ENCODE measurements at places on chromosomes 4 and X. TPM values are rescaled to one million over a fixed set of nuclear protein-coding genes. Genes with fewer than 3 reads are reported as not detected.

Gene FGF5
- total RNA-seq, result not detected

Gene CT55
- not detected for total RNA-seq

Gene SMIM10L2A
- total RNA-seq, result 3.5 TPM

Gene FAM13A
- total RNA-seq, result 50.6 TPM

Gene MAP7D2
- 0.88 TPM for total RNA-seq

Gene MGARP
- total RNA-seq, result 0.29 TPM

Gene AMBN
- total RNA-seq, result not detected

Gene SERPINA7
- total RNA-seq, result not detected

Gene TMEM156
- 0.41 TPM for total RNA-seq

Gene SATL1
- 0.48 TPM for total RNA-seq

Gene SLC25A53
- not detected for total RNA-seq

DNA sequence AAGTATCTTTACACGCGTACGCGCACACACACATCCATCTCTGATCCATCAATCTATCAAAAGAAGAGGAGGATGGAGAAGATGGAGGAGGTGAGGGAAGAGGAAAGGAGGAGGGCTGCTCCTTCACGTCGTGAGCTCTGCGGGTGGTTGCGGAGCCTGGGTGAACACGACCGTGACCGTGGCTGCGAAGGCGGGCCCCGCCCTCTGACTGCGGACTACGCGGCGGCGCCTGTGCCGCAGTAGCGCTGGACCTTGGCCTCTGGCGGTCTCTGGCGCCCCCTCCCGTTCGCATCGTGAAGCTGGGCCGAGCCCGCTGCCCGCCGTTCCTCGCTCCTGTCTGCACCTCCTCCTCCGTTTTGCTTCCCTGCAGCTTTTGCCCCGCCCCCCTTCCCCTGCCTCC is 37.7 kb upstream of the ARAF start:
- no peaks in the 10 kb centered on the region for H3K4me1 ChIP-seq
- no peaks in the 10 kb centered on the region for H3K27me3 ChIP-seq
- no peaks in the 10 kb centered on the region for H3K36me3 ChIP-seq
- H3K4me3 ChIP-seq, result peak overlapping the region; percentile 34
- peak; percentile 84 for DNase-seq

DNA sequence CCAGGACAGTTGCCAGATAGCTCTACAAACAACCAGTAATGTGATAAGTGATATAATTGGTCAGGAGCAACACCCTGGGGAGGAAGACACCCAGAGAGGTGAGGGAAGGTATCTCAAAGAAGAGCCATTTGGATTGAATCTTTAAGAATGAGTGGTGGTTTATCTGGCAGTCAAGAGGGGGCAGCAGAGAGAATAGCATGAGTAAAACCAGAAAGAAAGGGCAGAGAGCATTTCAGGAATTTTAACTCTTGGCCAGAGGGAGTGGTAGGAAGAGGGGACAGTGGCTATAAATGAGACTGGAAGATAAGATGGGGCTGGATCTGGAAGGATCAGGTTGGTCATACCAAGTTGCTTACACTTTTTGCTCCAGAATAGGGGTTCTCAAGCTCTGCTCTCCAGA is 5.9 kb upstream of the SEPTIN6 start:
- H3K27ac ChIP-seq, result no peak overlapping the region
- no peaks in the 10 kb centered on the region for H3K4me1 ChIP-seq
- H3K27me3 ChIP-seq, result no peaks in the 10 kb centered on the region
- H3K36me3 ChIP-seq, result no peaks in the 10 kb centered on the region
- DNase-seq, result no peak

- no peaks in the 10 kb centered on the region for H3K4me1 ChIP-seq
- H3K36me3 ChIP-seq, result no peaks in the 10 kb centered on the region
- H3K4me3 ChIP-seq, result no peak overlapping the region
- DNase-seq, result no peak
- H3K27me3 ChIP-seq, result no peaks in the 10 kb centered on the region
Measured at GRCh38 chr4:138307319-138307718, 65.2 kb upstream of the SLC7A11 start.

GRCh38 chrX:68895778-68896177 is 67.0 kb downstream of the EFNB1 start:
- H3K4me3 ChIP-seq, result no peak overlapping the region
- no peaks in the 10 kb centered on the region for H3K36me3 ChIP-seq
- H3K4me1 ChIP-seq, result no peaks in the 10 kb centered on the region
- DNase-seq, result no peak
- peak overlapping the region; percentile 80 for H3K27ac ChIP-seq

DNA sequence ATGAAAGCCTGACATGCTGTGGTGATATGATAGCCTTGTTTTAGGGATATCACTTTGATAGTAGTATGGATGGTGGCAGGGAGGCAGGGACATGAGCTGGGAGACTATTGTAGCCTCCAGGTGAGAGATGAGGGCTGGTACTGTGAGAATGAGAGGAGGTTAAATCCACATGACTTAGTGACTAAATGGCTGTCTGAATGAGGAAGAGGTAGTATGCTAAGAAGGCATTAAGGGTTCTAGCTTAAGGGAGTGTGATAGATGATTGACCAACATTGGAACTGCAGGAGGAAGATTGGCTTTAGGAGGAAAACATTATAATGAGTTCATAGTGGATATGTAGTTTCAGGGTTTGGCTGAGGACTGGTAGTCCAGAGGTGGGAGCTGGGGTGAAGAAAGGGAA is 195.0 kb upstream of the ANK2 start:
- no peaks in the 10 kb centered on the region for H3K36me3 ChIP-seq
- H3K27me3 ChIP-seq, result no peaks in the 10 kb centered on the region
- DNase-seq, result no peak
- H3K4me1 ChIP-seq, result no peaks in the 10 kb centered on the region

- H3K27ac ChIP-seq, result no peak overlapping the region
- no peak overlapping the region for H3K4me3 ChIP-seq
- no peaks in the 10 kb centered on the region for H3K4me1 ChIP-seq
- no peaks in the 10 kb centered on the region for H3K27me3 ChIP-seq
- no peak for DNase-seq
- H3K36me3 ChIP-seq, result no peaks in the 10 kb centered on the region
Measured at GRCh38 chrX:42290608-42291007, 367.3 kb upstream of the CASK start.

DNA sequence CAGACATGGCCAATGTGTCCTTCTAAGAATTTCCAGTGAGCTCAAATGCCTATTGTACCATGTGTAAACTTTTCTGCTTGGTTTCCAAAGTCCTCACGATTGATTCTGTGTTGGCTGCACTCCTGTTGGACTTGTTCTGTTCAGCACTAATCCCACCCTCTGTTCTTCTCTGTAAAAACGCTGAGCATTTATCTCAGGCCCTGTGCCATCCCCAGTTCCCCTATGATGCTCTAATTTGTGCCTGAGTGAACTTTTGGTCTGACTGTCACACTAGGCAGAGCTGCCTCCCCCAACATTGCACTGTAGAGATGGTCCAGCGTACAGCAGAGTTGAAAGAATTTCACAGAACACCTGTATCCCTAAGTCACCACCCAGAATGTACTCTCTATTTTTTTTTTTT is 76.1 kb upstream of the STS start:
- H3K4me3 ChIP-seq, result no peak overlapping the region
- no peak for DNase-seq
- H3K4me1 ChIP-seq, result no peaks in the 10 kb centered on the region

GRCh38 chr4:142406499-142406835 is 439.6 kb downstream of the INPP4B start:
- no peaks in the 10 kb centered on the region for H3K27me3 ChIP-seq
- no peak overlapping the region for H3K4me3 ChIP-seq
- H3K4me1 ChIP-seq, result no peaks in the 10 kb centered on the region
- peak overlapping the region; percentile 2 for H3K27ac ChIP-seq

GRCh38 chr4:89253311-89253710 is 54.3 kb downstream of the GPRIN3 start:
- H3K4me3 ChIP-seq, result no peak overlapping the region
- no peaks in the 10 kb centered on the region for H3K27me3 ChIP-seq
- H3K27ac ChIP-seq, result no peak overlapping the region
- DNase-seq, result no peak

GRCh38 chrX:120365320-120365719 is 3.4 kb downstream of the ATP1B4 start:
- H3K27me3 ChIP-seq, result no peaks in the 10 kb centered on the region
- peak; percentile 15 for DNase-seq
- H3K4me3 ChIP-seq, result no peak overlapping the region
- no peaks in the 10 kb centered on the region for H3K4me1 ChIP-seq

GRCh38 chr4:18735740-18736268 is 714.2 kb upstream of the LCORL start:
- DNase-seq, result no peak
- no peak overlapping the region for H3K4me3 ChIP-seq

- no peaks in the 10 kb centered on the region for H3K4me1 ChIP-seq
- H3K27ac ChIP-seq, result peak overlapping the region; percentile 79
- H3K27me3 ChIP-seq, result no peaks in the 10 kb centered on the region
- no peaks in the 10 kb centered on the region for H3K36me3 ChIP-seq
Measured at GRCh38 chr4:13918991-13919441, 291.5 kb upstream of the BOD1L1 start.

DNA sequence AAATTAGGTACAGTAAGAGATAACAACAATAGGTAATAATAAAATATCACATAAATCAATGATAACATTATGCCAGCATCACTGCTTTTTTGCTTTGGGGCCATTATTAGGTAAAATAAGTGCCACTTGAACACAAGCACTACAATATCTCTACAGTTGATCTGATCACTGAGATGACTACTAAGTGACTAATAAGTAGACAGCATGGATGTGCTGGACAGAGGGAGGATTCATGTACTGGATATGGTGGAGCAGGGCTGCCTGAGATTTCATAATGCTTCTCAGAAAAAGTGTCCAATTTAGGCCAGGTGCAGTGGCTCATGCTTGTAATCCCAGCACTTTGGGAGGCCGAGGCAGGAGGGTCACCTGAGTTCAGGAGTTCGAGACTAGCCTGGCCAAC is 137.8 kb upstream of the IL1RAPL2 start:
- no peak for DNase-seq
- H3K27me3 ChIP-seq, result no peaks in the 10 kb centered on the region
- no peaks in the 10 kb centered on the region for H3K4me1 ChIP-seq
- H3K27ac ChIP-seq, result no peak overlapping the region
- H3K36me3 ChIP-seq, result no peaks in the 10 kb centered on the region
- no peak overlapping the region for H3K4me3 ChIP-seq

GRCh38 chrX:20067709-20068561 is 48.8 kb downstream of the MAP7D2 start:
- no peaks in the 10 kb centered on the region for H3K36me3 ChIP-seq
- DNase-seq, result peak; percentile 88
- H3K4me1 ChIP-seq, result peaks cover 3% of the 10 kb centered on the region
- H3K27ac ChIP-seq, result peak overlapping the region; percentile 41
- H3K4me3 ChIP-seq, result no peak overlapping the region
- H3K27me3 ChIP-seq, result no peaks in the 10 kb centered on the region

DNA sequence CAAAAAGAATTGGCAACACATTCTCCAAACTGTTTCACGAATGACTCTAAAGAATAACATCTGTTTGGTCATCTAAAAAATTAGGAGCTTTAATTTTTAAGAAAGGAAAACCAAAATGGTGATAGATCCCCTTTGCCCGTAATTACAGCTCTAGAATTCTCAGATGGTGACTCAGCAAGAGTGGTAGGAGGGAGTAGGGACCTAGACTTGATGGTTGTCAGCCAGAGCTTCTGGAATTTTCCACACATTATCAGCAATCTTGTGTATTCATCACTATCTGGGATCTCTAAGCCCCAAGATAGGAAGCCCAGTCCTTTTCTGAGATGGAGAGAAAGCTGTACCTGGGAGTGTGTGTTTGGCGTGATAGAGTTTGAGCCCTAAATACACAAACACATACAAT is 103.9 kb upstream of the RAB40AL start:
- H3K4me3 ChIP-seq, result no peak overlapping the region
- H3K27me3 ChIP-seq, result no peaks in the 10 kb centered on the region
- no peak overlapping the region for H3K27ac ChIP-seq
- no peaks in the 10 kb centered on the region for H3K4me1 ChIP-seq

DNA sequence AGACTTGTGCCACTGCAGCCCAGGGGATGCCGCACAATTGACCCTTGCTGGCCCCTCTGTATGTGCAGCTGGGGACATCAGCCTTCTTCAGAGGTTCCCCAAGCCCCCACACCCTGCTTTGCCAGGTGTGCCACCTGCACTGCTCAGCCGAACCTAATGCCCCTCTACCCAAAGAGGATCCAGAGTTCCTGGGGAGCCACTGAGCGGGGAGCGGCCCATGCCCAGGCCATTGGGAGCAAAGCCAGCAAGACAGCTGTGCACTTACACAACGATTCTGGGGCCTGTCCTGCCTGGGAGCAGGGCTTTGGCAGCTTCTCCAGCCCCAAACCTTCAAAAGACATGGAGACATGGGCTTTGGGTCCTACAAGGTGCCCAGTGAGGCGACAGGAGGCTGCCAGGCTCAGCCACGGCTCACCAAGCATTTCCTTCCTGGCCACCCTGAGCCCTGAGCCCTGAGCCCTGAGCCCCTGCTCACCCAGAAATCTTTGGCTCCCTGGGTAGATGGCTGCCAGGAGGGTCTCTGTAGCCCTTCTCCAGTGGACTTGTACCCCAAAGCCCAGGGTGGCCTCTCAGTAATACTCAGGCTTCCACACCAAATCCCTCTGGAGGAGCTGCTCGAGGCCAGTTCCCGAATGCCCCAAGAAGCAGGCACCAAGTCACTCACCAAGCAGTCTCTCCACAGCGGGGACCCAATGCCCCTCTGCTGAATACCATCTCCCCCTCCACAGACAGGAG is 13.0 kb downstream of the PNMA6E start:
- no peak overlapping the region for H3K4me3 ChIP-seq
- H3K27me3 ChIP-seq, result no peaks in the 10 kb centered on the region
- H3K4me1 ChIP-seq, result no peaks in the 10 kb centered on the region
- H3K36me3 ChIP-seq, result no peaks in the 10 kb centered on the region
- H3K27ac ChIP-seq, result no peak overlapping the region
- DNase-seq, result no peak

DNA sequence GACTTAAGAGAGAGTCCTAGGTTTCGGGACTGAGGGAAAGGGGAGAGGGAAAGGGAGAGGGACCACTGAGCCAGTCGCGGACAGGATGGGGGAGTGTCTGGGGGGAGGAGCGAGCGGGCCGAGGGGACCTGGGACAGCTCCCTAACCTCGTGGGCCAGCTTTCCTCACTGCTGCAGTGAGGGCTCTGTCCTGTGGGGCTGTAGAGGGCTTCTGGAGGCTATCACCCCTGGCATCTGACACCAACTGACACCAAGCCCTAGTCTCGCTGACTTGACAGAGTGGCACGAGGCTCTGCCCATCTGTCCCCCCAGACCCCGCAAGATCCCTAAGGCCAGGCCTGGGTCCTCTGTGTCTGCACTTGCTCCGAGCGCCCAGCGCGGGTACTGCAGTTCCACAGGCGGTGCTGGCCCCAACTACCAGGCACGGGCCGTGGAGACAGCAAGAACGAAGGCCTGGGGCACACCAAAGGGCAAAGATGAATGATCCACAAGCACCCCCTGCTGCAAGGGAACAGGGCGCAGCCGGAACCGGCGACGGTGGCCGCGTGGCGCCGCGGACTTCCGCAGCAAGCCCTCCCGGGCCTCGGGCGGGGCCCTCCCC is 465 bp downstream of the HAUS7 start:
- peaks cover under 1% of the 10 kb centered on the region for H3K4me1 ChIP-seq
- H3K36me3 ChIP-seq, result no peaks in the 10 kb centered on the region
- H3K27me3 ChIP-seq, result no peaks in the 10 kb centered on the region
- peak overlapping the region; percentile 55 for H3K4me3 ChIP-seq

Measured in uterus (tissue), 4 donors.